ENCODE measurements at places on chromosomes 12 and 14.

GRCh38 chr14:99972748-99973466 lies 92.3 kb upstream of the EVL start:
- no peak for DNase-seq

- peak; percentile 13 for DNase-seq
Measured at GRCh38 chr14:103207388-103208072, 84.3 kb downstream of the TNFAIP2 start.

- no peak for DNase-seq
Measured at GRCh38 chr14:55297611-55298499, 26.6 kb downstream of the FBXO34 start.

GRCh38 chr14:31224808-31225207 lies 17.2 kb upstream of the HECTD1 start:
- DNase-seq, result no peak

DNA sequence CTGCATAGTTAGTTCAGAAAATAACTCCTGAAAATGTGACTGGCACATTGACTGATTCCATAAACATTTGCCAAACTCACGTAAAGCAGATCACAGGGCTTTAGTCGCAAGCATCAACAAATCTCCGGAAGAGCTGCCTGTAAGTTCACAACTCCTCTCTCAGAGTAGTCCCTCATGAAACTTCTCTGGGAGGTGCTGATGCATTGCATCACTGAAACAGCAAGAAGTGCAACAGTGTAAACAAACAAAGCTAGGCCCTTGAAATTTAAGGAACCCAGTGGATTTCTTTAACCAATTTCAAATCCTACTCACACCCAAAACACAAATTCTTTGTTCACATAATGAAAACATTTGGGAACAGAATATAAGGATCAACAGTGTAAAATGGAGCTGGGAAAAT lies 1691.7 kb upstream of the FLRT2 start:
- no peak for DNase-seq

GRCh38 chr12:116524311-116524710 lies 34.9 kb upstream of the MAP1LC3B2 start:
- no peak for DNase-seq

GRCh38 chr12:120369603-120370342 lies 809 bp upstream of the MSI1 start:
- DNase-seq, result no peak

GRCh38 chr14:96991226-96991625 lies 194.0 kb downstream of the VRK1 start:
- no peak for DNase-seq

Measured in endothelial cell (in vitro differentiated cells).